ENCODE measurements at places on chromosomes 4 and X.

DNA sequence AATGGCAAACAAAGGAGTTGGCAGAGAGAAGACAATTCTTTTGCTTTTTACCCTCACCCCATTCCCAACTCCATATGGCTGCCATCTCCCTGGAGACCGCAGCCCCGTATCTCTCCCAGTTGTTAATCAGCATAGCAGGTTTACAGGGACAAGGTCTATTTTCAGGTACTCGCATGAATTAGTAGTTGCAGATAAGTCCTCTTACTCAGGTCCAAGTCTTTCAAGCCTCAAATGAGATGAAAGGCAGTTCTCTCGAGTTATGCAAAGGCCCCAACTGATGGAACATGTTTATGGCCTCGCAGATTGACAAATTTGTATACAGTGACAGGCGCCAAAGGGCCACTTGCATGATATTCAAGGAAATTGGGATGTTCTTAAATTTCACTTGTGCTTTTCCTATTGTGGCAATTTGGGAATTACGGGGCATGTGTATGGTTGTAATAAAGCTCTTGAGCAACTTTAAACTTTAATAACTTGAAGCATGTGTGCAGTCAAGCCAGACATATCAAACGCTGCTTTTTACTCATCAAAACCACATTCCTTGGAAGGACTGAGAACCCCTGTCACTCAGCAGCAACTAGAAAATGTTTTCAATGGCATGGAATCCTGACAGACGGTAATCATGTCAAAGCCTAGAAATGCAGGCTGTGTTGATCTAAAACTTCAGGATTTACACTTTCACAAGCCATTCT is 45.1 kb downstream of the KDR start:
- H3K27me3 ChIP-seq = no peaks in the 10 kb centered on the region
- no peak for DNase-seq
- H3K4me3 ChIP-seq = no peak overlapping the region

GRCh38 chr4:38674258-38675144 is 10.5 kb downstream of the KLF3 start:
- H3K27me3 ChIP-seq = no peaks in the 10 kb centered on the region
- H3K27ac ChIP-seq = peak overlapping the region; percentile 72
- H3K4me1 ChIP-seq = peaks cover 77% of the 10 kb centered on the region
- no peak for DNase-seq

GRCh38 chr4:169152899-169153298 is 117.9 kb downstream of the SH3RF1 start:
- no peak overlapping the region for H3K4me3 ChIP-seq
- H3K4me1 ChIP-seq = no peaks in the 10 kb centered on the region

GRCh38 chr4:104531390-104531789 is 36.7 kb upstream of the CXXC4 start:
- no peak overlapping the region for H3K4me3 ChIP-seq
- H3K4me1 ChIP-seq = no peaks in the 10 kb centered on the region
- H3K36me3 ChIP-seq = no peaks in the 10 kb centered on the region
- no peak overlapping the region for H3K27ac ChIP-seq
- H3K27me3 ChIP-seq = no peaks in the 10 kb centered on the region

DNA sequence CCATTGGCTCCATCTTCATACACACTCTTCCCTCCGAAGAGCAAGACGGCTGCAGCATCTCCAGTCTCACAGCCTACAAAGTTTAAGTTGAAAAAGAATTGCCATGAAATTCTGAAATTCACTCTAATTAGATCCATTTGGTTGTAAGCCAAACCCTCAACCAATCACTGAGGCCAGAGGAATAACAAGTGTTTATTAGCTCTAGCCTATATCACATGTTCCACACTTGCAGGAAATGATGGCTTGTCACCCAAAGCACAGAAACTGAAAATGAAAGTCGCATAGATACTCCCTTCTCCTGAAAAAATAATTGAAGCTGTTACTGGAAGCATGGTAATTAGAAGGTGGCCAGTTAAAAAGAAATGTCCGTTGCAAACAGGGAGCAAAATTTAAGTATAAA is 1071.8 kb downstream of the CCSER1 start:
- H3K4me1 ChIP-seq = no peaks in the 10 kb centered on the region
- H3K27ac ChIP-seq = no peak overlapping the region
- H3K36me3 ChIP-seq = no peaks in the 10 kb centered on the region
- no peak for DNase-seq

GRCh38 chr4:1174941-1175634 is 2.7 kb upstream of the SPON2 start:
- no peak for DNase-seq
- peaks cover 48% of the 10 kb centered on the region for H3K27me3 ChIP-seq
- H3K4me1 ChIP-seq = peaks cover 3% of the 10 kb centered on the region
- H3K4me3 ChIP-seq = no peak overlapping the region
- no peak overlapping the region for H3K27ac ChIP-seq
- no peaks in the 10 kb centered on the region for H3K36me3 ChIP-seq

GRCh38 chr4:183430317-183430993 is 14.0 kb upstream of the CDKN2AIP start:
- no peak overlapping the region for H3K4me3 ChIP-seq
- H3K27me3 ChIP-seq = no peaks in the 10 kb centered on the region
- no peaks in the 10 kb centered on the region for H3K36me3 ChIP-seq
- peak overlapping the region; percentile 25 for H3K27ac ChIP-seq
- DNase-seq = peak; percentile 9

GRCh38 chrX:30613721-30614120 is 36.2 kb upstream of the TASL start:
- no peaks in the 10 kb centered on the region for H3K27me3 ChIP-seq
- H3K36me3 ChIP-seq = no peaks in the 10 kb centered on the region
- H3K4me3 ChIP-seq = no peak overlapping the region
- H3K4me1 ChIP-seq = no peaks in the 10 kb centered on the region

DNA sequence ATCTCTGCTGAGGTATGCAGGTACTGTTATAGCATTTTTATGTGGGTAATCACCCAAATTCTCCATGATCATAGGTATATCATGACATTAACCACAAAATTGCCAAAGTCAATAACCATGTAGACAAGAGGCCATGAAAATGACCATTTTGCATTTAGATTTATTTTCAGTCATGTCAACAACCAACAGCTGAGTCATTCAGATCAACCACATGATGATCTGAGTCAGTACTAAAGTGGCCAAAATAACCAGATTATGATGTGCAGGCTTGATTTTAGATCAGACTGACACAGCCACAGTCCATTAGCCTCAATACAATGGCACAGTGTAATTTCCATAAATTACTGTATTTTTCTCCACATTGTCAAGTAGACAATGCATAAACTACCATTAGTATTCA is 240.5 kb downstream of the GRIA3 start:
- no peak overlapping the region for H3K4me3 ChIP-seq
- no peak overlapping the region for H3K27ac ChIP-seq
- no peak for DNase-seq
- H3K36me3 ChIP-seq = no peaks in the 10 kb centered on the region
- no peaks in the 10 kb centered on the region for H3K27me3 ChIP-seq
- no peaks in the 10 kb centered on the region for H3K4me1 ChIP-seq

GRCh38 chrX:82703551-82703950 is 804.5 kb upstream of the POU3F4 start:
- no peaks in the 10 kb centered on the region for H3K36me3 ChIP-seq
- no peaks in the 10 kb centered on the region for H3K27me3 ChIP-seq
- no peak for DNase-seq

DNA sequence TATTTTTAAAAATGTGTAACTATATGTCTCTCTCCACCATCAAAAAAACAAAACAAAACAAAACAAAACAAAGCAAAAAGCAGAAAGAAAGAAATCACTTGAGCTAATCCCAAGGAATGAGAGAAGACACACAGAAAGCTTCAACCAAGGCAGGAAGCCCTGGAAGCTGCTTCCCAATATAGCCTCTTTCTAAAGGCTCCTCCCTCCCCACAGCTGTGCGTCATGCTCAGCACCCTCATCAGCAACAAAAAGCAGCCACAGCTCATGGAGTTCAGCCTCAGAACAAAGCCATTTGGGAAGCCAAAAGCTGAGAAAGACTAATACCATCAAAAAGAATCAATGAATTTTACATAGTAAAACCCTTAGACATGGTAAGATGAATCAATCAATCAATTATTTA is 501.6 kb upstream of the SMIM31 start:
- no peaks in the 10 kb centered on the region for H3K27me3 ChIP-seq
- H3K4me1 ChIP-seq = no peaks in the 10 kb centered on the region
- no peaks in the 10 kb centered on the region for H3K36me3 ChIP-seq
- no peak overlapping the region for H3K27ac ChIP-seq
- no peak for DNase-seq
- H3K4me3 ChIP-seq = no peak overlapping the region

DNA sequence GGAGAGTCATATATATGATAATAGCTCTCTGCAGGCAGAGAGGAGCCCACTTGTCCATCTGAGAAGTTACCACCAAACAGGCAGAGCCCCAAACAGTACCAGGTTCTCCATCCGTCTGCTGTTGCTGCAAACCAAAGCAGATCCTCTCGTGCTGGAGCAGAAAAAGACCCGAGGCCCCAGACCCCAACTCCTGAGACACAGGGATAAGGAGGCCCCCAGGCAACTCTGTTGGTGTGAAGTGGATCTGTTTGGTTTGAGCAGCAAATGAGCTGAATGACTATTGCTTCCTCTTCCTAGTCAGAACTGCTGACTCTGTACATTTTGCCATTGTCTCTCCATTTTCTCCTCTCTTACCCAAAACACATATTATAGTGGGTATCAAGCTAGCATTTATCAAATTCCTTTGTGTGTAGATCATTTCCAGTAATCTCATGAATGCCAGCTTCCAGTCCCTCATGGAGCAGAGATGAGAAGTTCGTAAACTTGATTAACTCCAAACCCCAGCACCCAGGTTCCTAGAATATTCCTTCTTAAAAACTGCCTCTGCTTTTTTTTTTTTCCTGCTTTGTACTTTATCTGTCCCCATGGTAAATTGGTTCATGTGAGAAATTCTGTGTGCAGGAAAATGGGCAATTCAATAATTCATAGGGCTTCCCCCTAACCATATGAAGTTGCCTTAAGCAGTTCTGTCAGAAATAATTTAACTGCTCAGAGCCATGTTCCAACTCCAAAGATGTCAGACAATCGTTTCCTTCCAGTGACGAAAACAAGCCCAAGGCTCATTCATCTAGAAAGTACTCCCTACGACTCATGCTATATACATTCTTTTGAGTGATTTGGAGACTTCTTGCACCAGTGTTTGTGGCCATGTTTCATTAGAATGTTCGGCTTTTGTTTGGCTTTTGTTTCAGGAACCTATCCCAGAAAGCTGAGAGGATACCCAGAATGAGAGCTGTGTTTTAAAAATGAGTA is 98.6 kb upstream of the ATXN3L start:
- H3K4me3 ChIP-seq = no peak overlapping the region
- no peaks in the 10 kb centered on the region for H3K27me3 ChIP-seq
- H3K36me3 ChIP-seq = no peaks in the 10 kb centered on the region
- H3K27ac ChIP-seq = no peak overlapping the region
- DNase-seq = no peak

GRCh38 chr4:112296949-112297880 is at the start of gene ALPK1:
ALPK1 (plus strand) TSS chr4:112297369.
- no peaks in the 10 kb centered on the region for H3K27me3 ChIP-seq
- no peak for DNase-seq
- peak within 1 kb of the TSS; percentile 62 for H3K27ac ChIP-seq
- H3K36me3 ChIP-seq = no peaks in the 10 kb centered on the region

GRCh38 chr4:6377626-6378492 is 94.6 kb downstream of the PPP2R2C start:
- H3K4me1 ChIP-seq = no peaks in the 10 kb centered on the region
- H3K4me3 ChIP-seq = no peak overlapping the region
- H3K27ac ChIP-seq = no peak overlapping the region
- DNase-seq = no peak

GRCh38 chr4:177222781-177223180 is 86.9 kb upstream of the NEIL3 start:
- H3K27me3 ChIP-seq = no peaks in the 10 kb centered on the region
- H3K4me3 ChIP-seq = no peak overlapping the region

DNA sequence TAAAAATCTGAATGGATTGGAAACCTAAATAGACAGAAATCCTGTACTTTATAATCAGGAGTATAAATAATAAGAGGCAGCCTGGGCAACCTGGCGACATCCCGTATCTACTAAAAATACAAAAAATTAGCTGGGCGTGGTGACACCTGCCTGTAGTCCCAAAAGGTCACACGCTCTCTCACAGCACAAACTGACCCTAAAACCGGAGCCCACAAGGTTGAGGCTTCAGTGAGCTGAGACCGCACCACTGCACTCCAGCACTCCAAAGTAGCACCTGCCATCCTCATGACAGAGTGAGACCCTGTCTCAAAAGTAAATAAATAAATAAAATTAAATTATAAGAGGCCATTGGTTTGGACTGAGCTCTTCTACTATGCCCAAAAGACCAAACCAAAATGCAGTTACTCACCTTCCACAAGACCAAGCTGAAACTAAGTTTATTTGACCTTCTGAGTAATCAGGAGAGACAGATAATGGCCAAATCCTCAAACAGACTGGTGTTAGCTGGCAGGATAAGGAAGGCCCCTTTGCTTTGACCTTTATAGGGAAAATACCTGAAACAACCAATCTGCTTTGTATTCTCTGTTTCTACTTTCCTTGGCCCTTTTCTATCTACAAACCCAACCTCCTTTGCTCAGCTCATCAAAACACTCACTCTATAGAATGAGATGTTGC is 3.2 kb upstream of the GRSF1 start:
- no peaks in the 10 kb centered on the region for H3K36me3 ChIP-seq
- no peaks in the 10 kb centered on the region for H3K27me3 ChIP-seq
- H3K4me1 ChIP-seq = peaks cover 3% of the 10 kb centered on the region
- no peak overlapping the region for H3K27ac ChIP-seq

DNA sequence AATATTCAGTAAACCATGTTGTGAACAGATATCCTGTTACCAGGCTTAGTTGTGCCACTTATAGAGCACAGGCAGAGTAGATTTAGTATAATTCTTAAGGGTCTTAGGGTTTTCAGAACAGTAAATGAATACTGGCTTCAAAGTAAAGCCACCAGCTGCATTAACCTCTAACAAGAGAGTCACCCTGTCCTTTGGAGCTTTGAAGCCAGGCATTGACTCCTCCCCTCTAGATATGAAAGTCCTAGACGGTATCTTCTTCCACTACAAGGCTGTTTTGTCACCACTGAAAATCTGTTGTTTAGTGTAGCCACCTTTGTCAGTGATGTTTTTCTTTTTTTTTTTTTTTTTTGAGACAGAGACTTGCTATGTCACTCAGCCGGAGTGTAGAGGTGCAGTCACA is 77.7 kb downstream of the ALPK1 start:
- H3K4me3 ChIP-seq = no peak overlapping the region
- no peaks in the 10 kb centered on the region for H3K27me3 ChIP-seq
- DNase-seq = no peak
- no peaks in the 10 kb centered on the region for H3K4me1 ChIP-seq
- peaks cover 2% of the 10 kb centered on the region for H3K36me3 ChIP-seq
- no peak overlapping the region for H3K27ac ChIP-seq

GRCh38 chr4:78121338-78121904 is 64.3 kb downstream of the FRAS1 start:
- no peaks in the 10 kb centered on the region for H3K36me3 ChIP-seq
- H3K27ac ChIP-seq = no peak overlapping the region
- H3K27me3 ChIP-seq = peaks cover 4% of the 10 kb centered on the region
- no peaks in the 10 kb centered on the region for H3K4me1 ChIP-seq
- no peak overlapping the region for H3K4me3 ChIP-seq

GRCh38 chrX:39322496-39322895 is 521.2 kb downstream of the MID1IP1 start:
- H3K4me3 ChIP-seq = no peak overlapping the region
- no peak overlapping the region for H3K27ac ChIP-seq
- DNase-seq = no peak
- H3K36me3 ChIP-seq = no peaks in the 10 kb centered on the region
- peaks cover 18% of the 10 kb centered on the region for H3K4me1 ChIP-seq

Measured in T-cell (primary cell).